ENCODE measurements at places on chromosomes 6 and 20.

- DNase-seq, result peak; percentile 56
Observed at GRCh38 chr6:36118550-36119107, 11.7 kb upstream of the MAPK13 start.

DNA sequence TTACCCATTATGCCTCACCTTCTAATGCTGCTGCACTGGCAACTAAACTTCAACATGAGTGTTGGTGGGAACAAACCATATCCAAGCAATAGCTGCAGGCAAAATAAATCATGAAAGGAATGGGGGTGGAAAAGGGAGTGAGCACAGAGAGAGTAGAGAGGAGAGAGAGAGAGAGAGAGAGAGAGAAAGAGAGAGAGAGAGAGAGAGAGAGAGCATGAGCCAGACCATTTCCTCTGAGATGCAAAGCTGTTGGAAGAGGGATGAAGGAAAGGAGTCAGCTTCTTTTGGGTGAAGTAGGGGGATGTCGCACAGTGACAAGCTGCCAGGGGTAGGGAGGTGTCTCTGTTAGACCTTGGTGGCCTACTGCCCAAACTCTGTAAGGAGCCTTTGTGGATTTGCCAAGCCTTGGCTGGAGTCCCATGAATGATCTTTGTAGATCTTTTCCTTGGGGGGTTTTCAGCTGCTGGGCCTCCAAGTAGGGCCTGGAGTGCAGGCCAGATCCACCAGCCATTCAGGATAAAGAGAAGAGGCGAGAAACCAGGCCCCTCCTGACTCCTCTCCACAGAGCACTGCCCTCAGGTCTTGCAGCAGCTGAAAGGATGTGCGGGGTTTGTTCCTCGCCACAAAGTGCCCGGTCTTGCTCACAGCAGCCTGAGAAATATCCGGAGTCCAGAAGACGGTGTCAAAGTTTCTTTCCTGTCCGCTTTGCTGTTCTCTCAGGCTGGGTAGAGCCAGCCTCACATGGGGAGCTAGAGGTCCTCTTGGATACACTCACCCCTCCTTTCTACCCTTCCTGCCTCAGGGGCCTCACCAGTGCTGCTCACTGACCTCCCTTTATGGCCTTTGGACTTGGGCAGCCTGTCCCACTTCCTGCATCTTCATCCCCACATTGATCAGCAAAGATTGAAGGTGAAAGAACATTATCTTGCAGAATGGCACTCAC lies 17.8 kb downstream of the BTBD3 start:
- no peak for DNase-seq

- no peak for DNase-seq
Observed at GRCh38 chr6:107822176-107823046, 1.7 kb downstream of the SCML4 start.

GRCh38 chr6:137678451-137678850 lies 184.3 kb upstream of the OLIG3 start:
- no peak for DNase-seq

GRCh38 chr6:143195349-143195845 lies 134.7 kb downstream of the AIG1 start:
- no peak for DNase-seq

GRCh38 chr20:13289031-13289430 lies 68.0 kb downstream of the ISM1 start:
- no peak for DNase-seq

DNA sequence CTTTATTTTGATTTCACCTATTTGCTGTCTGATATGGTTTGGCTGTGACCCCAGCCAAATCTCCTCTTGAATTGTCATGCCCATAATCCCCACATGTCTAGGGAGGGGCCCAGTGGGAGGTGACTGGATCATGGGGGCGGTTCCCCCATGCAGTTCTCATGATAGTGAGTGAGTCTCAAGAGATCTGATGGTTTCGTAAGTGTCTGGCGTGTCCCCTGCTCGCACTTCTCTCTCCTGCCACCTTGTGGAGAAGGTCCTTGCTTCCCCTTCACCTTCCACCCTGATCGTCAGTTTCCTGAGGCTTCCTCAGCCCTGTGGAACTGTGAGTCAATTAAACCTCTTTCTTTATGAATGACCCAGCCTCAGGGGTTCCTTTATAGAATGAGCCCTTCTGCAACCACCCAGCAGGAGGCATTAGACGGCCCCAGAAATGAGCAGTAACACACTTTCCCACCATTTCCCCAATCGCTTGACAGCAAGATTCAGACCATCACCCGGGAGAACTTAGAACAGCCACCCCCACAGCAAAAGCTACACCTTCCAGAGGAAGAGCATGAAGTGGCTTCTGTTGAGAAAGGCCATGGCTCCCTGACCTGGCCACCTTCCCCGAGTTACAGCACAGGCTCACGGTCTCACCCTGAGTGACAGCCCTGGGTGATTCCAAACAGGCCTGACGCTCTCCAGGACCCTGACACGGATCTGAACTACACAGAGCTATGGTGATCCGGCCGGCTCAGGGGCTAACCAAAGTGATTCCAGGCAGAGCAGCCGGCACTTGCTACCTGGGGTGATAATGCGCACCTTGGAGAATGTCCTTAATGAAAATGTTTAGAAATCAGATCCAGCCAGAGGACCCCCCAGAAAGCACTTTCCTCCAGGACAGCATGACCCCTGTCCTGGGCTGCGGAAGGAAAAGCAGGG lies 131.2 kb upstream of the CDH4 start:
- no peak for DNase-seq

DNA sequence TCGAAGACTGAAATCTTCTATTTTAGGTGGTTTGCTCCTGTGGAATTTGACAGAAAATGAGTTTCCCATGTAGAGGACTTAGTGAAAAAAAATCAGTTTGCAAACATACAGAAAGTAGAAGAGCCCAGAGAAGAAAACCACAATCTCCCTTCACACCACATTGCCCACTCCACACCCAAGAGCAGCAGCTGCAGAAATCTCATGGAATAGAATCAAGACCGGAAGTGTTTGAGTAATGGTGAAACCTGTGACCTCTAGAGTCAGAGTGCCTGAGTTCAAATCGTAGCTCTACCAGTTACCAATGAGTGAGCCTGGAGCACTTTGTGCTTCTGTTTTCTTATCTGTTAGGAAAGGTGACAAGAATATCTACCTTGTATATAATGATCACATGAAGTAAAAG lies 4.6 kb downstream of the SIRPG start:
- DNase-seq, result no peak

GRCh38 chr6:15897063-15897876 lies 231.6 kb upstream of the MYLIP start:
- no peak for DNase-seq

- DNase-seq, result no peak
Observed at GRCh38 chr6:83257791-83258190, 64.6 kb downstream of the RWDD2A start.
